ENCODE measurements at places on chromosomes 4 and X.

DNA sequence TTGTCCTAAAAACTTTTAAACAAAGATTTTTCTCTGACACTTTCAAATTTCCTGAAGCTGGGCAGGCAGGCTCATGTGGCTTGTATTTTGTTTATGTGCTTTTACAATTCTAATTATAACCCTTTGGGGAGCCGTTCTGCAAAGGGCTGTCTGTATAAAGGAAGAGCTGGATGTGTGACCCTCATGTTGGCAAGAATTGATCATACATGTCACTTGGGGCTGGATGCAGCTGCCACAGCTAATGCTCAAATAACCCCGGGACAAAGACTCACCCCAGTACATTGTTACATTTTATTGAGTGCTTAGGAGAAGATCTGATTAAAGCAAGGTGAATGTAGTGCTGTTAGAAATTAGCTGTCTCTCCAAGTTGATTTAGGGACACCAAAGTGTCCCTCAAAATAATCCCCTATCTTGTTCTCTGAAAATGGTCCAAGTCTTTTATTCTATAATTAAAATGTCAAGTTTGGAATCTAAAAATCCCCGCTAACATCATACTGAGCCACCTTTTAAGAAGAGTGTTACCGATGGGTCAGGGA is 13.0 kb upstream of the DAPP1 start:
- DNase-seq, result no peak

GRCh38 chr4:824461-825062 is 1.4 kb downstream of the CPLX1 start:
- DNase-seq, result no peak

- no peak for DNase-seq
Measured at GRCh38 chrX:131521824-131522223, 22.1 kb upstream of the OR13H1 start.

- DNase-seq, result no peak
Measured at GRCh38 chr4:169566021-169566818, 46.2 kb downstream of the NEK1 start.

DNA sequence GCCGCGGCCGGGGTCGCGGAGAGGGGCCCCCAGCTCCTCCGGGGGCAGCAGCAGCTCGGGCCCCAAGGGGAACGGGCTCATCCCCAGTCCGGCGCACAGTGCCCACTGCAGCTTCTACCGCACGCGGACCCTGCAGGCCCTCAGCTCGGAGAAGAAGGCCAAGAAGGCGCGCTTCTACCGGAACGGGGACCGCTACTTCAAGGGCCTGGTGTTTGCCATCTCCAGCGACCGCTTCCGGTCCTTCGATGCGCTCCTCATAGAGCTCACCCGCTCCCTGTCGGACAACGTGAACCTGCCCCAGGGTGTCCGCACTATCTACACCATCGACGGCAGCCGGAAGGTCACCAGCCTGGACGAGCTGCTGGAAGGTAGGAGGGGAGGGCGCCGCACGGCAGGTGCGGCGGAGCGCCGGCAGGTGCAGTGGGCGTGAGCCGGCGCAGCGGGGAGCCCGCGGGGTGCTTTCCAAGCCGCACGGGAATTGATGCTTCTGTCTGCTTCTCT is 886 bp downstream of the DCLK2 start:
- DNase-seq, result peak; percentile 8

- DNase-seq, result no peak
Measured at GRCh38 chr4:100075056-100075455, 115.2 kb downstream of the DDIT4L start.

DNA sequence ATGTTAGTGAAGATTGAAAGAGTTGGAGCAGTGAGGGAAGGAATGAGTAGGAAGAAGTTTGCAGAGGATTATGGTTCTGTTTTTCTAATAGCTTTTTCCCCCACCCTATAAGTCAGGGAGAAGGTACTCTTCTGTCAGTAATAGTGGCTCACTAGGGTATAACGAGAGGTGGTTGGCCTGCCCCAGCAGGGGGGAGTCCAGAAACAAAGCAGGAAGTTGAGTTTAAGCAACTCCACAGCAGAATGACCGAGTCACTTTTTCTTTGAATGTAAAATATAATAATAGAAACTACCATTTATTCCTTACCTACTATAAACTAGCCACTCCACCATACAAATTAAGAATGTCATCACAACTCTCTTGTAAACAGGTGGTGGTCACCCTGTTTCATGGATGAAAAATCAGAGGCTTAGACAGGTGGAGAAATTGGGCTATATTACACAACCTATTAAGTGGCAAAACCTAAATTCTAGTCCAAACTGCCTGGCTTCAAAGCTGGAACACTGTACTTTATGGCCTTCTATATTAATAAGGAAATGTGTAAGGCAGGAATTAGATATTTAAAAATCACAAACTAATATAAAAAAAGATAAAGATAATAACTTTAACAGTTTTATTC is 21.9 kb downstream of the AP1AR start:
- no peak for DNase-seq

- DNase-seq, result no peak
Measured at GRCh38 chr4:16438986-16439385, 212.7 kb upstream of the TAPT1 start.

DNA sequence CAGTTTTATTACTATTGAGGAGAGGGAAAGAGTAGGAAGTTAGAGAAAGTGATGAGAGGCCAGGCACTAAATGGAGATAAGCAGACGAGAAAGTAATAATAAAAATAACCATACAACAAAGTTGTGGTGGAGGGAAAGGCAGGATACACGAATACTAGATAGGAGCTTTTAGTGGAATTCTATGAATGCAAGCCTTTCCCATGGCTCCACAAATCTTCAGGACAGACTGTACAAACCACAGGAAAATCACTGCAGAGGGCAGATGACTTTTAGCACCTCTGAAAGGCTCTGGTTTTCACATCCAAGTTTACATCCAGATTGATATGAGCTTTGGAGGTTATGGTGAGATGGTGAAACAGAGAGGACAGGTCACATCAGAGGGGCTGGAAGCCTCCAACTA is 41.5 kb downstream of the TNIP3 start:
- no peak for DNase-seq

DNA sequence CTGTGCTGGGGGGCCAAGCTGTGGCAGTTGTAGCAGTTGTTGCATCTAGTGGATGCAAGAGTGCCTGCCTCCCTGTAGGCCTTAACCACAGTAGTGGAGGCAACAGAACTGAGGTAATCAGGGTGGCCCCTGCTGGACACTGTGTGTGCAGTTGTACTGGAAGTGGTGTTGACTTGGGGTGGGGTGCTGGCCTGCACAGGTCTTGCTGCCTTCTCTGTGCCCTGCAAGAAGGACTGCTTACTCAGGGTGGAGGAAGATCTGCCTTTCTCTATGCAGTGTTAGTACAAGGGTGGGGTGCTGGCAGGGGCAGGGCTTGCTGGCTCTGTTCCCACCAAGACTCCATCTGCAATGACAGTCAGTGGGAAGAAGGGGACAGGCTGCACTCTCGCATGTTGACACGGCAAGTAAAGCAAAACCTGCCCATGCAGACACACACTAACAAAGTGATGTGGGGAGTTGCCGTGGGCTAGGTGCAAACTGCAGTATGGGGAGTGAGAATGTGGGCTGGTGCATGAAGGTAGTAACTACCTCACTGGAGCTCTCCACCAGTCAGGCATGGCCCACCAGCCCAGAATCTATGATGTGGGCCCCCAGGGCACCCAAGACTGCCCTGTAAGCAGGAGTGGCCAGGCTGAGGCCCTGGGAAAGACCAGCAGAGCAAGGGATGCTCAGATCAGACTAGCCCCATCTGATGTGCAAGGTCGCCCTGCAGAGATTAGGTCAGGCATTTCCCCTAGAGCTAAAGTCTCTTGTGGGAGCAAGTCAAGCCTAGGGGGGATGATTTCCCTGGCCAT is 594.9 kb downstream of the TECRL start:
- DNase-seq, result no peak

DNA sequence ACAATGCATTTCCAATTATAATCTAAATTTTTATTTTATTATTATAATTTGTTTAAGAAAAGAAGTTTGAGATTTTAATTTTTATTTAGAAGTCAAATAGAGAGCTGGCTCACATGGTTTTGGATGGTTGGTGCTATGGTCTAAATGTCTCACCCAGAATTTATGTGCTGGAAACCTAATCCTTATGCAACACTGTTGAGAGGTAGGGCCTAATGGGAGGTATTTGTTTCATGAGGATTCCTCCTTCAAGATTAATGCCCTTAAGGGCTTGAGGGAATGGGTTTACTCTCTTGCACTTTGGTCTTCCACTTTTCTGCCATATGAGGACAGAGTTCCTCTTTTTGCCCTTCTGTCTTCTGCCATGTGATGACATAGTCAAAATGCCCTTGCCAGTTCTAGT is 960.5 kb upstream of the IGFBP7 start:
- no peak for DNase-seq

- no peak for DNase-seq
Measured at GRCh38 chrX:103783971-103784370, 7.3 kb downstream of the PLP1 start.

DNA sequence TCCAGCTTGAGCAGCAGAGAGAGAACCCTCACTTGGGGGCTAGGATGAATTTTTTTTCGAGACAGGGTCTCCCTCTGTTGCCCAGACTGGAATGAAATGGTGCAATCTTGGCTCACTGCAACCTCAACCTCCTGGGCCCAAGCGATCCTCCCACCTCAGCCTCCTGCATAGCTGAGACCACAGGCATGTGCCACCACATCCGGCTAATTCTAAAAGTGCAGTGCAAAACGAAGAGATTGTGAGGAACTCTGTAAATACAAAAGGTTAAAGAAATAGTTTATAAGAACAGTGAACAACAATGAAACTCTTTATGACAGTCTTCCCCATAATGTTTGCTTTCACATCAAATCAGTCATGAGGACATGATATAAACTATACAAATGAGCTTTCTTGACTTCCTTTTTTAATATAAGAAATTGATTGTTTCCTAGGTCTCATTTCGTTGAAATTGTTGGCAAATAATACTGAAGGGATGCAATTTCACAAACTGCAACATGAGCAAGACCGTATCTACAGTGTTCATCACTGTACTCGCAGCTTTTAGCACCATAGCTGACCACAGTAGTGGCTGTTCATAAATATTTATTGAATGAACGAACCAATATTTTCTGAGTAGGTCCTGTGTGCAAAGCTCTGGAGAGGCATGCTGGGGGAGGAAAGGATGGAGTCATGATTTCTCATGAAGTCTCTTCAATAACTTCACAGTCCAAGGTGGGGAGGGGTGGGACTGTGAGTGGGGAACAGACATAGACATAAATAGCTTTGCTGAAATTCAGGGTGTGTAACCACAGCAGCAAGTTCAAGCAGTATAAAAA is 116.1 kb downstream of the SHROOM3 start:
- DNase-seq, result no peak

DNA sequence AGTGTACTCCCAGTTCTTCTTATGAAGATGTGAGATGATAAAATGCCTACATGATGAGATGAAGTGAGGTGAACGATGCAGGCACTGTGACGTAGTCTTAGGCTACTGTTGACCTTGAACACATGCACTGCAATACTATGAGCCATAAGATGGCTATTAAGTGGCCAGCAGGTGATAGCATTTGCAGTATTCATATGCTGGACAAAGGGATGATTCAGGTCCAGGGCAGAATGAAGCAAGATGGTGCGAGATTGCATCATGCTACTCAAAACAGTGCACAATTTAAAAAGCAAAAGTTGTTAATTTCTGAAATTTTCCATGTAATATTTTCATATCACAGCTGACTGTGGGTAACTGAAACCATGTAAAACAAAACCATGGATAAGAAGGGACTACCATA is 781.4 kb downstream of the PCDH18 start:
- DNase-seq, result no peak

GRCh38 chrX:107581923-107582322 is 46.4 kb upstream of the PRPS1 start:
- DNase-seq, result no peak

- DNase-seq, result no peak
Measured at GRCh38 chr4:104649631-104650030, 154.9 kb upstream of the CXXC4 start.

- DNase-seq, result no peak
Measured at GRCh38 chr4:188218392-188218791, 79.2 kb downstream of the TRIML1 start.

DNA sequence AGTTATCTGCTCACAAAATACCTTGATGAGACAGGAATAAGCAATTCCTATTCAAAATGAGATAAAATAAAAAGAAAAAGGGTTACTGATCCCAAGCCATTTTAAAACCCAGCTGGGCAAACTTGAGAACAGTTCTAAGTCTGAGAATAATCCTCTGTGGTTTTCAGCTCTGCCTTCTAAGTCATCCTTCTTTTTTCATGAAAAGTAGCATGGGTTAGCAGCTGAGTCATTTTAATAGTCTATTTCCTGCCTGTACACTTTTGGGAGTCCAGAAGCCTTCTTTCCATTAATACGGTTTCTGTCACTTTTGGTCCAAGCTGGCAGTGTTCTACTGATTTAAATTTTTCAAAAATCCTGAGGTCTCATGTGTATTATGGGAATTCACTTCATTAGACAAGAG is 374.3 kb downstream of the IQCM start:
- DNase-seq, result no peak

- no peak for DNase-seq
Measured at GRCh38 chr4:19486400-19486799, 765.3 kb upstream of the SLIT2 start.

DNA sequence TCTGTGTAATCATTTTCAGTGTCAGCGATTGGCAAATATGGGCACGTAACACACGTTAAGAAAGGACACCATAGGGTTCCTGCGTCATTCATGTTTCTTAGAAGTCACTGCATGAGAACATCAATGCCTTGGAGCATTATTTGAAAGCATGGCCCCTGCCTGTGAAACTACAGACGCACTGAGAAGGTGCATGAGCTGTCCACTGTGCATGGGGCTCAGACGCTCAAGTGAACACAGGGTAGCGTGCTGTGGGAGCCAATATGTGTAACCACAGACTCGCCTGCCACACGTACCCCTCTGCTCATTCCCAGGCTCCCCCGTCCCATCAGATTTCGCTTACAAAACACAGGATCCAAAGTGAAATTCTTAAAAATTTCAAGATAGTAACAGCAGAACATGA is 6.5 kb downstream of the PPP2R2C start:
- DNase-seq, result no peak

GRCh38 chrX:151773434-151773833 is 38.9 kb downstream of the CNGA2 start:
- no peak for DNase-seq

DNA sequence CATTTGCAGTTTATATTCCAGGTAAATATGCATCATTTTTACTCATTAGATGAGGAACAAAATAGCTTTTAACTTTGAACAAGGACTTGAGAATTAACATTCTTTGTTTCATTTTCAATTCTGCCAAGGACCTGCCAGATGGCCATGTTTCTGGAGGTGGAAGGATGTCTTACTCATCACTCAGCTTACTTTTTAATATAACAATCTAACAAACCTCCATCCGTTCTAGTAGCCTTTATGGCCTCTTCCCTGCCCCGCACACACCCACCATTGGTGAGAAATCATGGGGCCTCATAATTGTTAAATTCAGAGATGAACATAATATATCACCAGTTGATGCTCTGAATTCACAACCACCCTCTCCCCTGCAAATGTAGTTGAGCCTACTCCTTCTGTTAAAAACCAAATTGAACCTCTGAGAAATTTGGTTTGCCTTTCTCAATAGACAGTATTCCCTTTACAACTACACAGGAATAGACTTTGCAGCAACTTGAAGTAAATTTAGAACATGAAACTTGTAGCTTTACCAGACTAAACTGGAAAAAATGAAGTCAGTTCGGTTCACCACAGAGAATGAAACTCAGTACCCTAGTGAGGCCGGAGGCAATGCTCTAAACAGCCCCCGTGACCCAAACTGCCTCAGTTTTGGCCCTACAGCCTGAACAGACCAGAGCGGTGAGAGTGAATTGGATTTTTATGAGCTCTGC is 50.1 kb upstream of the ACSL4 start:
- peak; percentile 19 for DNase-seq

- no peak for DNase-seq
Measured at GRCh38 chrX:150508018-150508417, 60.4 kb upstream of the MTM1 start.

- no peak for DNase-seq
Measured at GRCh38 chr4:177190995-177191580, 118.6 kb upstream of the NEIL3 start.
